ENCODE measurements at places on chromosomes 3 and 15.

DNA sequence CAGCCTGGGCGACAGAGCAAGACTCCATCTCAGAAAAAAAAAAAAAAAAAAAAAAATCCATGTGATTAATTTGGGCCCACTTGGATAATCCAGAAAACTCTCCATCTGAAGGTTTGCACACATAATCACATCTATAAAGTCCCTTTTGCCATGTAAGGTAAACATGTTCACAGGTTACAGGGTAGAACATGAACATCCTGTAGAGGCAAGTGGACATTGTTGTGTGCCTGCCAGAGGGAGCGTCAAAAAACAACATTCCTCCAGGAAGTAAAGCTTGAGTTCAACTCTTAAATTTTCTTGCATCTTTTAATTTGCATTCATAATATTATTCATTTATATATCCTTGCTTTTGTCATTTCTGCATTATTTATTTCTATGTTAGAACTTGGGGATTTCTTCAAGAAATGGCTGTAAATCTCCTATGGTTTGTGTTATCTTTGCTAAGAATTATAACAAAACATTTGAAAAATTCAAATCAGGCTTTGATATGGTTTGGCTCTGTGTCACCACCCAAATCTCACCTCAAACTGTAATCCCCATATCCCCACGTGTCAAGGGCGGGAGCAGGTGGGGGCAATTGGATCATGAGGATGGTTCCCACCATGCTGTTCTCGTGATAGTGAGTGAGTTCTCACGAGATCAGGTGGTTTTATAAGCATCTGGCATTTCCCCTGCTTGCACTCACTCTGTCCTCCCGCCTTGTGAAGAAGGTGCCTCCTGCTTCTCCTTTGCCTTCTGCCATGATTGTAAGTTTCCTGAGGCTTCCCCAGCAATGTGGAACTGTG is 11.3 kb upstream of the TTBK2 start:
- no peak for DNase-seq

DNA sequence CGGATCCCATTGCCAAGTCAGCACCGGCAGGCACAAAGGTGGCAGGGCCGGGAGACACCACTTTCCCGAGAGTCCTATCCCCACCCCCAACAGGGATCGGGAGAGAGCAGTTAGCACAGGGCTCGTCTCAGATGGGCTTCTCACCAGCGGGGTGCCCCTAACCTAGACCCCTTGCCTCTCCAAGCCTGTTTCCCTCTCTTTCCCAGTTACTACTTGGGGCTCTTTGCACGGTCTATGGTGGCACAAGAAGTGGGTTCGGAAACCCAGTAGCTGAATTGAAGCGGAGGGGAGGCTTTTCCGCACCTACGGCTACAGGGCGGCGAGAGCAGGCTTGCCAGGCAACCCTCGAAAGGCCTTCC is 383 bp upstream of the EFCC1 start:
- no peak for DNase-seq

DNA sequence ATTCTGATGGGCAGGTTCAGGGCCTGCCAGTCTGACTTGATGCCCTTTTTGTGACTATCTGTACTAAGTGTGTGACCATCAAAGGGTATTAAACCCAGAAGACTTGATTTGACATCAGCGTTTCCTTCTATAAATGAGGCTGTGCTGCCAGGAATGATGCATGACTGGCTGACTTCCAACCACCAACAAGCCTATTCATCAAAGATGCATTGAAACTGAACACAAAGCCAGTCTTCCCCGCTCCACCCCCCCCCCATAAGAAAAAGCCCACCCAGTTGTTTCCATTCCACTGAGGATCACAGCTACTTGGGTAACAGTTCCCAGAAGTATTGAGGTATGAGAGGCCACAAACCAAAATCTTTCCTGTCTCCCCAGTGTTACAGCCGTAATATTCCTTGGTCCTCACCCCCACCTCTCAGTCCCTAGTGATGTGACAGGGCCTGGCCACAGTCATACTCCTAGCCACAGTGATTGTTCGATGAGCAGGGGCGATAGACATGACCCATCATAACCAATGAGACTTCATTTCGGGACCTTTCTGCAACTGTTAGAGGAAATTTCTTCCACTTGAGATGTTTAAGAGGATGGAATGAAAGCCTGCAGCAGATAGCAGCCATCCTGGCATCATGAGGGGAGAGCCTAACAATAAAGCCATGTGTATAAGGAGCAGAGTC is 22.6 kb downstream of the SH3BP5 start:
- DNase-seq, result peak; percentile 65

- no peak for DNase-seq
Observed at GRCh38 chr15:95105229-95105628, 873.9 kb downstream of the MCTP2 start.

DNA sequence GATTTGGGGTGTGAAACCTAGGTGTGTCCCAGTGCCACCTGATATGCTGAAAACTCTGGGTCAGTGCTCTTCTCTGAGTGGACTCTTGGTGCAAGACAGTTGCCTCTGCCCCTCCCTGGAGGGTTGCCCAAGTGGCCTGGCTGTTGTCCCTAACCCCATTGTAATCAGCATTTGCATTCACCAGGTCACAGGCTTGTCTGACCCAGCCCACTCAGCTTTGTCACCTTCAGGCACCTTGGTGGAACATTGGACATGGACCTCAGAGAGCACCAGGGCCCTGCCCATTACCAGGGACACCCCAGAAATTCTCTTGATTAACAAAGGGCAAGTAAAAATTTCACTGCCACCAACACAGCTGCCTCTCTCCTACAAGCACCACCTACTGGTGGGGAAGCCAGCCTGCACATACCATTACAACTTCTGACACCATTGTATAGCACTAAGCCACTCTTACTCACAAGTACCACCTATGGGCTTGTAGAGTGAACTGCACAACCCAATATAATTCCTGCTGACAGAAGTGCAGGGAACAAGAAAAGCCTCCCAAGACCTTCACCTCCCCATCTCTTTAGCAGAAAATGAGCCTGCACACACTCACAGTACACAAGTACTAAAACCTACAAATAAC is 324.6 kb downstream of the EPHA6 start:
- DNase-seq, result no peak

DNA sequence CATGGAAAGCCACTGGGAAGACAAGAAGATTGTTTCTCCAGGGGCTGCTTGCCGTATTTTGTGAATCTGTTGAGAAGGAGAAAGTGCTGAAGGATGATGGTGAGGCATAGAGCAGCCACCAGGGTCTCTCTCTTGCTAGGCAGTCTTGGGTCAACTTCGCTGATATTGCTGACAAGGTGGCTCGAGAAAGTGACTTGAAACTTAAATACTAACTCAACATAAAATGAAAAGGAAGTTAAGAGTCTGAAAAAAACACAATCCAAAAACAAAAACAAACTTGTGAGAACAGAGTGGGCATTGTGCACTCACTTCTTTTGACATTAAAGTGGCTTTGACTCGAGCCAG is 90.1 kb downstream of the CHST2 start:
- no peak for DNase-seq

DNA sequence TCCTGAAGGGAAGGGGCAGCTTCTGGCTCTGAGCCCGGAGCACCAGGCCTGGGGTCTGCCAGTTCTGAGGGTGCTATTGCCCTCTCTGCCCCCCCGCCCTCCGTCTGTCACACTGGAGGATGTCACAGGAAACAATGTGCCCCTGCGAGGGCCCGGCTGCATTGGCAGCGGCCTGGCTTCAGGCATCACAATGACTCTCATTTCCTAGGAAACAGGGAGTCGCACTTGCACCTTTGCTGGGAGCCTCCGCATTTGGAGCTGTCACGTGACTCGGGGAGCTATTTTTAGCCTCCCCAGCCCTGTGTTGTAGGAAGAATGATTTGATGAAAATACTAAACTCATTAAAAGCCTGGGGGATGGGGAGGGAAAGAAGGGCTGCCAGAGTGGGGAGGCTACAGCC is 518.9 kb downstream of the SHQ1 start:
- DNase-seq, result no peak

DNA sequence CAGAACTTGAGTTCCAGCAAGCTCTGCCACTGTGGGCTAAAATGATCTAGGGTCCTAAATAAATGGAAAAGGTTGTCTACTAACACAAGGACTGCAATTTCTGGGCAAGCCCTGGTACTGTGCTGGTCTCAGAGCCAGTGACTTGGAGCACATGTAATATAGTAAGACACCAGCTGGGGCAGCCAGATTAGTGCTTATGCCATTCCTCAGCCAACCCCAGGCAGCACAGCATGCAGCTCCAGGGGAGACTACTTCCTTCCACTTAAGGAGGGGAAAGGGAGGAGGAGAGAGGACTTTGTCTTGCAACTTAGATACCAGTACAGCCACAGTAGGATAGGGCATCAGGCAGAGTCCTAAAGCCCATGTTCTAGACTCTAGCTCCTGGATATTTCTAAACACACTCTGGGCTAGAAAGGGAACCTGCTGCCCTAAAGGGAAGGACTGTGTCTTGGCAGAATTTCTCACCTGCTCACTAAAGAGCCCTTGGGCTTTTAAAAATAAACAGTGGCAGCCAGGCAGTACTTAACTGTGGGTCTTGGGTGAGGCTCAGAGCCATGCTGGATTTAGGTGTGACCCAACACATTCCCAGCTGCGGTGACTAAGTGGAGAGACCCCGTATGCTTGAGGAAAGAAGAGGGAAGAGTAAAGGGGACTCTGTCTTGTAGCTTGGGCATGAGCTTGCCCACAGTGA is 223.7 kb upstream of the BCHE start:
- DNase-seq, result no peak

- DNase-seq, result no peak
Observed at GRCh38 chr3:20324664-20325478, 138.9 kb upstream of the SGO1 start.

DNA sequence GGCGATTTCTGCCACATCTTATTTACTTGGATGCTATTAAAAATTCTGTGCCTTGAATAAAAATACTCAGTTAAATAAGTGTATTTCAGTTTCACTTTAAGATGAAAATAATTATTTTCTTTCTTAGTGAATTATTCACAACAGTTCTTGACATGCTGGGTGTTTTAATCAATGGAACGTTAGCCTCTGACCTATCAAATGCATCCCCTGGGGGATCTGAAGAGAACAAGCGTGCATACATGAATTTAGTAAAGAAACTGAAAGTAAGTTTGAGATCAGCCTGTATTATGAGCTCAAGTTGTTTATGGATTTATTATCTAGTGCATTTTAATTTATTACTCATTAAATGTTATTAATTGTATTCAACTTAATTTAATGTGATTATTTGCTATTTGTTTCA is 597 bp downstream of the P2RY12 start:
- no peak for DNase-seq

DNA sequence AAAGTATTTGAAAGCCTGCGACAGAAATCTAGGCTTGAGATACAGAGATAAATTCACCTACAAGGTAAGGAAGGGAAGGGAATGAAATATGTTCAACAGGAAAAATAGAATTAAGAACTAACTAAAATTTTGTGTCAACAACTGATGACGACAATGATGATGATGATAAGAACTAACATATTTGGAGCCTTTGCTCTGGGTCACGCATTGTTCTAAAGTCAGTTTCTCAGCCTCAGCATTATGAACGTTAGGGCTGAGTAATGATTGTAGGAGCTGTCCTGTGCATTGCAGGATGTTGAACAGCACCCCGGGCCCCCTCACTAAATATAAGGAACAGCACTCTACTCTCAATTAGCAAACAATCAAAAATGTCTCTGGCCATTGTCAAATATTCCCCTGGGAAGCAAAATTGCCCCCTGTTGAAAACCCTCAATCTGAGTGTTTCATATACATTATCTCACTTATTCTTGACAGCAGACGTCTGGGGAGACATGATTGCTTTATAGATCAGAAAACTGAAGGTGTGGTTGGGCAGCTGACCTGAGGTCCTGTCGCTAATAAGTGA is 88.5 kb downstream of the ERC2 start:
- DNase-seq, result no peak

- DNase-seq, result no peak
Observed at GRCh38 chr15:99437315-99438223, 128.2 kb upstream of the MEF2A start.

GRCh38 chr3:18527691-18528090 is 102.6 kb upstream of the SATB1 start:
- no peak for DNase-seq

DNA sequence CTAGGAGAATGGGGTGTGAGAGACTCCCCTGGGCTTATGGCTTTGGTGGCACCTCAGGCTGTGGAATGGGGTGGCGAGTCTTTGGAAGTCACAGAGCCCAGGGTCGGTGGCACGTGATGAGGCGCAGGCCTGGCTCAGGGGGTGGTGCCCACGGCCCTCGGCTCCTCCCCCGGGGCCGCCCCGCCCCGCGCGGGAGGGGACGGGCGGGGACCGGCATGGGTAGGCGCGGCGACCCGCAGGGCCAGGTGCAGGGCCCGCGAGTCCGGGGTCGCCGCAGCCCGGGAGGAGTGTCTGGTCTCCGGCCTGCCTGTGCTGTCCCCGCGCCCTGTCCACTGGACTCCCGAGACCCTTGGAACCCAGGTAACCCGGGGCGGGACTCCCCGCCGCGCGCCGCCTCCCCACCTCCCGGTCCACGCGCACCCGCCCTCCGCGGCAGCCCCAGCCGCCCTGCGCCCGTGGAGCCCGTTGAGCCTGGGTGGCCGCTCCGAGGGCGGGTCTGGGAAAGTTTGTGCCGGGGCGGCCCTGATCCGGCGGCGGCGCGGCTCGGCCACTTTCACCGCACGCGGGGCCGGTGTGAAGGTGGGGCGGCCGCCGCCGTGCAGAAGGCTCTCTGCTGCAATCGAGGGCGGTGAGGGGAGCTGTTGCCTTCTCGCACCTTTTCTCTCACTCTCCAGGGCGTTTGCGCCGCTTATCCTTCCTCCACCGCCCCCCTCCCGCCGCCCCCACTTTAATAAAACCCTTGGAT is at the start of gene PAQR5:
TSS of gene PAQR5 (plus strand) at position 216 of the 745 bp plus-strand sequence. CDS start 61,169 bp downstream, outside the sequence.
- DNase-seq, result peak; percentile 6

- no peak for DNase-seq
Observed at GRCh38 chr3:165383381-165383780, 187.2 kb upstream of the SLITRK3 start.

GRCh38 chr3:194381460-194381875 is 11.9 kb upstream of the LRRC15 start:
- no peak for DNase-seq

- DNase-seq, result no peak
Observed at GRCh38 chr3:190456770-190457169, 7.1 kb upstream of the TMEM207 start.

GRCh38 chr3:125110876-125111480 is 55.2 kb upstream of the HEG1 start:
- no peak for DNase-seq

DNA sequence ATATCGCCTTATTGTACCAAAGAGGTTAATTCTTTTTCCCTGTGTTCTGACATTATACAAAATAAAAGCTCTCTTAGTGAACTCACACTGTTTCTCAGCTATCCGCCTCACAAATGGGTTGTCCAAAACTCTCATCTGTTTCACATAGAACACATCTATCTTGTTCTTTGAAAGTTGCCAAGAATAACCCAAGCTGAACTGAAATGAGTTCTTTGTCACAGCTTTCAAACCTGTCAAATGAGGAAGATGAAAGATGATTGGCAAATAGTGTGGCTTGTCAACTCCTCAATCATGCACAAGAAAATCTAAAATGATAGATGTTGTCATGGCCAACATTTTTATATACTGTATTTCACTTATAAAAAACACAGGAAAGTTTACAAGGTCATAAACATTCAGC is 168.1 kb upstream of the OSTN start:
- no peak for DNase-seq

DNA sequence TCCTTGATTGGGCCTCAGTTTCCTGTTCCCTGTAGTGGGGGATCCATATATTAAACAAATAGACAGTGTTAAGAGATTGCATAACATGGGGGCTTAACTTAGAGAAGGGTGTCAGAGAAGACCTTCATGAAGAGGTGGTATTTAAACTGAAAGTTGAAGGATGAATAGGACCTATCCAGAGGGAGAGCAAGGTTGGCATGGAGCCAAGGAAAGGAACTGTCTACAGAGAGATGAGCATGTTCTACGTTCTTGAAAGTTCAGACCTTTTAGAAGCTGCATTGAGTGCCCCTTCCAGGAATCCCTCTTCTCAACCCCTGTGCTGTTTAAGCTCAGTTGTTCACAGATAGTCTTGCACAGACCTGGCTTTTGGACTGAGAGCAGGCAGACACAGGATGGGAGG is 2.4 kb downstream of the HTD2 start:
- no peak for DNase-seq

Measured in stimulated activated CD4-positive, alpha-beta T cell treated with anti-CD3 and anti-CD28 coated beads, Interleukin-4, amount 100 ng/mL, for 24 hours (primary cell).